ENCODE measurements at places on chromosomes 5 and 9.

DNA sequence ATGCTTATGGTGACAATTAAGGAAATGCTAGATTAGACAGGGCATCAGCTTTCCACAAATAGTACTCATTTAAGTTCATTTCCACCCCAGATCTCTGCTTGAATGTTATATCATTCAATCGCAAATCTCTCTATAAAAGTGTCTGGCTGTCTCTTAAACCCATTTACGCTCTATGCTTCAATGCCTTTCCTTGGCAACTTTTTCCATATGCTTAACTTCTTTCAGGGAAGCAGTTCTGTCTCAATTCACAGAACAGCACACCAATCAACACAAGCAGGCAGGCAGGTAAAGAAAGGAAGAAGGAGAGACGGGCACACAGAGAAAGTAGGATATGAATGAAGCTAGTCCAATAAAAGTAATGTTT, 243.1 kb downstream of the DENND1A start:
- DNase-seq = no peak

DNA sequence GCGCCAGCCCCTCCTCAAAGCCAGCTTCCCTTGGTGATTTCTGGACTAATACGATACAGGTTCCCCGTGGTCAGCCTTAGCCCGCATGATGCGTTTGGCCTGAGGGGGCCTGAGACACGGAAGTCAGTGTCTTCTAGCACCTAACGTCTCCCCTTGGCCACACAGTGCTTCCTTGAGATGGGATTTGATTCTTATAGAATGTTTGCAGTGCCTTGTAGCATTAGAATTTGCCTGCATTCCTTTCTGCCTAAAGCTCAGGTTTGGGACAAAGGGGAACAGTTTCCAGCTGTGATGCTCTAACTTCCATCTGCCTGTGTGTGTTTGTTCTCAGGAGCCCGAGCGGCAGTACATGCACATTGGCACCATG, 34.4 kb downstream of the CFAP90 start:
- no peak for DNase-seq

GRCh38 chr9:127776924-127777289, 1.6 kb downstream of the SH2D3C start:
- no peak for DNase-seq

- DNase-seq = no peak
Measured at GRCh38 chr5:32805971-32806638, 95.0 kb downstream of the NPR3 start.

DNA sequence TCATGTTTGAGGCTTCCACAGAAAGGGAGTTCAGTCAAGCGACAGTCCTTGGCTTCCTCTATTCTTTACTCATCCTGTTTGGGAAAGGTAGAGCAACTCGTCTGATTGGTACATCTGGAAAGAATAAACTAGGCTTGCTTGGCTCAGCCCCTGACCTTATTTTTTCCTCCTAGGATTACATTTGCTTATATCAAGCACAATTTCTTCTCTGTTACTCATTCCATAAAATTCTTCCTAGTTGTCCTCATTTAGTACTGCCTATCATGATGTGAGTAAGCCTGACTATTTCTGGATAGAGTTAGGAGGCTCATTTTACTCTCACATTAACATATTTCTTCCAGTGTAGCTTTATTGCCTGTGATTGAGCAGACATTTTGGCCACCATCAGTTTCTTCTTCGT, 10.9 kb upstream of the CARNMT1 start:
- no peak for DNase-seq

DNA sequence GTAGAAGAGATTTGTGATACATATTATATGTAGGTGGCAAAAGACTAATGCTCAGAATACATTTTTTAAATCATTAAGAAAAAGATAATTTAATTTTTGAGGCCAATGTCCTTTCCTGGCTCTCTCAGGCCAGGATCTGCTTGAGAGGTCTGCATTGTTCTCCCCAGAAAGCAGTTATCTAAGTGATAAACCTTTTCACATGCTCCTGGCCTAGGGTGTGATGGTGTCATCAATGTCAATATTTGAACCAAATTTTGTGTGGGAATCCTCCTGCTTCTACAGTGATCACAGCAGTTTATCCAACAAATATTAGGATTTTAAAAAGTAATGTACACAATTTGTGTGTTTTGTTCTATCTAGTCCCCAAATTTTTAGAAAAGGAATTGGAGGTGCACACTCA, 166.6 kb downstream of the DIRAS2 start:
- DNase-seq = no peak

DNA sequence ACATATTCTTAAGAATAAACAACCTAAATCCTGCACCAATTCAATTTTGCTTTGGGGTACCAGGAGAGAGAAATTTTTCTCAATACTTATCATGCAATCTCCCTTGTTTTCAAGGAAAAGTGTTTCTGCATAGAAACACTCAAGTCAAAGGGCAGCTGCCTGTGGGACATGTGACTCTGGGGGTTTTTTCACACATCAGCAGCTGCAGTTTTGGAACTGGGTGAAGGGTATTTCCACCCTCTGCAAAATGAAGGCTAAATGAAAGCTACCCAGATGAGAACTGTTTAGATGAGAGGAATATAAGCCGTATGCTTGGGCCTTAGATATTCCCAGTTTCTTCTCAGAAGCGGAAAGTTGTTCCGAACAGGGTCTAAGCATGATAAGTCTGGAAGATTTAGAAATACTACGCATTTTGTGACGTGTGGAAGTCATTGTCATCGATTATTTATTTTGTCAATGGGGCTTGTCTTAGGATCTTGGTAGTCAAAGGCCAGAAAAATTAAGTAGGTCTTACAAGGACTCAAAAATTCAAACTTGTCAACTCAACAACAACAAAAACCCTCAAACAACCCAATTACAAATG, 64.3 kb upstream of the BOD1 start:
- DNase-seq = no peak
